ENCODE measurements at places on chromosomes 13 and 19.

- no peak for DNase-seq
Observed at GRCh38 chr19:17503240-17503639, 8.2 kb upstream of the PGLS start.

DNA sequence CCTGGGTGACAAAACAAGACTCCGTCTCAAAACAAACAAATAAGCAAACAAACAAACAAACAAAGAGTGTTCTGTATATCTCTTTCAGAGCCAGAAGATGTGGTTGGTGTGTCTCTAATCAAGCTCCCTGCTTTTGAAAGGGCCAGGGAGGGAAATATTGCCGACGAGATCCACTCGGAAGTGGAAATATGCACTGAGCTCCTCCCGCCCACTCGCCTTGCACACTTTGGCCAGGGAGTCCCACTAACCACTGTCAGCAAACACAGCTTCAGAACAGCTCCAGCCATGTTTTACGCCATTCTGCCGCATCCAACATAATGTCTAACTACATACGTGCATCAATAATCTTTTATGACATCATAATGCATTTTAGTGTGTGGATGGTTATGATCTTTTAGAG lies 155.5 kb upstream of the VSTM2B start:
- DNase-seq = no peak

DNA sequence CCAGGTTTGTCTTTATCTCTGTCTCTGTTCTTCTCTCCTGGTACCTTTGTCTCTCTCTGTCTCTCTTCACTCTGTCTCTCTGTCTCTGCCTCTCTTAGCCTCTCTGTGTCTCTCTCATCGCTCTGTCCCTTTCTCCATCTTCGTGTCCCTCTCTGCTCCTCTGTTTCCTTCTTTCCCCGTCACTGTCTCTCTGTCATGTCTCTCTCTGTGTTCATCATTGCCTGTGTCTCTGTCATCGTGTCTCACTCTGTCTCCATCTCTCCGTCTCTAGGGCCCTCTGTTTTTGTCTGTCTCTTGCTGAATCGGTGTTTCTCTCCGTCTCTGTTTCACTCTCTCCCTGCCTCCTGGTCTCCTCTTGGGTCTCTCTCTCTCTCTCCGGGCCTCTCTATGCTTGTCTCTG lies 2.9 kb upstream of the KCNN4 start:
- no peak for DNase-seq

DNA sequence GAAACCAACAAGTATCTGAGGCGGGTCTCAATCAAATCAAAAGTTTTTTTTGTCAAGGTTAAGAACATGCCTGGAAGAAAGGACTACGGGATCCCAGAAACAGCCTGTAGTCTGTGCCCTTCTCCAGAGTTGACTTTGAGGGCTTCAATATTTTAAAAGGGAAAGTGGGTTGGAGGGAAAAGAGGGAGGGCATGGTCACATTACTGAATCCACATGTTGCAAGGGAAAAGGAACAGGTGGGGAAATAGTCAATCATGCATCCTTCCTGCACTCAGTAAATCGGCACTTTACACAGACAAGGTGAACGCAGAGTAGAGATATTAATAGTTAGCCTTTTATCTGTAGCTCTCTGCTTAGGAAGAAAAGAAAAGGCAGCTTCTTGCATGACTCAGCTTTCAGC lies 808.5 kb downstream of the UQCRFS1 start:
- DNase-seq = no peak

DNA sequence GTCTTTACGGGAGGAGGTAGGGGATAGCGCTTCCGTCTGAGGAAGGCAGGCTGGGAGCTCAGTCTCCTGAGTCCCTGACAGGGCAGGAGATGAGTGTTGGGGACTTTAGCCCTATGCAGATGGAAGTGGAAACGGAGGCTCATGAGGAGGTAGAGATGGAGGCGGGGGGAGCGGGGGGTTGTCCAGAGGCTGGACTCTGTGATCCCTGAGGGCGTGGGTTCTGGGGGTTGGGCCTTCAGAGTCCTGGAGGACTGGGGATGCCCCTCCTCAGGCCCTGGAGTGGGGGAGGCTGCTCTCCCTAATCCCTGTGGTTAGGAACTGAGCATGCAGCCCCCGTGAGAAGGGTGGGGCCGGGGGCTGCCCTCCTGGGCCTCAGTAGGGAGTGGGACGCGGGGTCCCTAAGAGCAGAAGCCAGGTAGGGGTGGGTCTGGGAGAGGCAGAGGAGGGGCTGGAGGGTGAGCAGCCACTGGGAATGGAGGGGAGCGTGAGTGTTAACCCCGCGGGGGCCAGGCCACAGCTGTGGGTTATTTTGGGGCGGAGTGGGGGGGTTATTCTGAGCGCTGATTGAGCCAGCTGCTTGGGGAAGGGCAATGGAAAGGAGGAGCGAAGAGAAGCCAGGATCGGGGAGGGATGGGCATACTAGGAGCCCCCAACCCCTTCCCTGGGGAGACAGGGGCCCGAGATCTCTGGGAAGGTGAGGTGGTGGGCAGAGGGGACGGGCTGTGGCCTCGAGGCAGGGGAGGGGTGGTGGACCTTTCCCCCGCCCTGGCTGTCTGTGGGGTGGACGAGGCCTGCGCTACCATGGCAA lies 2.8 kb downstream of the GRIN2D start:
- no peak for DNase-seq

GRCh38 chr19:23766951-23767350 lies 8.3 kb upstream of the ZNF681 start:
- no peak for DNase-seq

DNA sequence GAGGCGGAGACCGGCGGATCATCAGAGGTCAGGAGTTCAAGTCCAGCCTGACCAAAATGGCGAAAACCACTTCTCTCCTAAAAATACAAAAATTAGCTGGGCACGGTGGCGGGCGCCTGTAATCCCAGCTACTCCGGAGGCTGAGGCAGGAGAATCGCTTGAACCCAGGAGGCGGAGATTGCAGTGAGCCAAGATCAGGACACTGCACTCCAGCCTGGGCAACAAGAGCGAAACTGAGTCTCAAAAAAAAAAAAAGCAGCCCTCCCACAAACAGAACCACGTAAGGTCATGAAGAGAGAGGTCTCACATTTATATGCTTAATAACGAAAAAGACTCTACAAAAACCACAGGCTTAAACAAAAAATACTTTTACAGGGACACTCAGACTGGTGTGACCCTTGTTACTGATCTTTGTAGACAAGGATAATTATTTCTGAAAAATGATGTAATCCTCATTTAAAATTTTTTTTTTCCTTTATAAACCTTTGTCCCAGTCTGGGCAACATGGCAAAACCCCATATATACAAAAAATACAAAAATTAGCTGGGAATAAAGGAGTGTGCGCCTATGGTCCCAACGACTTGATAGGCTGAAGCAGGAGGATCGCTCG lies 909 bp upstream of the ZNF77 start:
- no peak for DNase-seq

DNA sequence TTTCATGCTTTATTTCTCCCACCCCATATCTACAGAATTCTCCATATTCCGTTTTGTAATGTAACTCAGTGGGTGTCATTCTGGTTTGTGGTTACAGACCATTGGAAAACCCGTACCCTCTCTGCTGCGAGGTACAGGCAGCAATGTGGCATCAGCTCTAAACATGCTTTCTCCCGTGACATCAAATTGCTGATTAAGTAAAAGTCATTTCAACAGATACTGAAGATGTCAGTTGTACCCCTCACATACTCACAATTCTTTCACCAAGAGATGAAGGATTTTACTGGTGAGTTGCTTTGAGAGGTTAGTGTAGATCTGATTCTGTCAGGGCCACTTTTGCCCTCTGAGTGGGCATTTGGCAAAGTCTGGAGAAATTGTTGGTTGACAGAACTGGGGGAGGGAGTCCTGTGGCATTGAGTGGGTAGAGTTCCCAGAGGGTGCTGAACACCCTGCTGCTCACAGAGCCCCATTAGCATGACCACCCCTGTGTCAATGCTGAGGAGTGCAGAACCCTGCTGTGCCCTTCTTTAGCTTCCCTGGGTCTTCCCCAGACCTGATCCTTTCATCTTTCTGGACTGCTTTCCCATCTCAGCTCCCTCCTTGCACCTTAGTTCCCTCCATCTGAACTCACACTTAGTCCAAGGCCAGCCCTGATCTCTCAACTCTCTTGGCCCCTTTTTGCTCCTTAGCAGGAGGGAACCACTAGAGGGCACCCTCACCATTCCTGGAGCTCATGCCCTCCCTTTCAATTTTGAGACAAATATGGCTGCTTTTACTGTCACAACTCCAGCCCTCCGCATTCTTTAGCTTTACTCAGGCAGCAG lies 39.9 kb upstream of the CEACAM8 start:
- no peak for DNase-seq

GRCh38 chr13:110442930-110443621 lies 118.4 kb downstream of the RAB20 start:
- DNase-seq = no peak

GRCh38 chr19:14061081-14061749 lies 661 bp downstream of the PALM3 start:
- no peak for DNase-seq

Data from cortex of kidney (tissue), 1 donor.